ENCODE measurements at places on chromosomes 12 and 14.
A peak's percentile ranks its signal among the peaks of the same experiment; 100 is the strongest.

- DNase-seq, result no peak
Measured at GRCh38 chr14:99037777-99038430, 234.1 kb downstream of the BCL11B start.

DNA sequence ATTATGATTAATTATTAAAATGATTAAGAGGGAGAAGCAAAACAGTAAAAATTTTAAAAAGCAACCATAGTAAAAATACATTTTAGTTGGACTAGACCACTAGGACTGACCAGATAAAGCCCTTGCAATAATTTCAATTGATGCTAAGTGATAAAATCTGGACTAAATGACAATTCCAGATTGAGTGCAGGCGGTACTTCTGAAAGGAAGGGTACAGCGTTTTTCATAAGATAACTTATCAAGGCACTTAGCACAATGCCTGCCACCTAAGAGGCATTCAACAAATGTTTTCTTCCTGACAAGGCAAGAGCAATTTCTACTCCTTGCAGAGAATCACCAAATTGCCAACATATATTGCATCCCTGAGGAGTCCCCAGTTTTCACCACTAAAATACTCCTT is 37.7 kb upstream of the OAS1 start:
- DNase-seq, result no peak

GRCh38 chr14:92582706-92583452 is 69.3 kb downstream of the RIN3 start:
- no peak for DNase-seq

DNA sequence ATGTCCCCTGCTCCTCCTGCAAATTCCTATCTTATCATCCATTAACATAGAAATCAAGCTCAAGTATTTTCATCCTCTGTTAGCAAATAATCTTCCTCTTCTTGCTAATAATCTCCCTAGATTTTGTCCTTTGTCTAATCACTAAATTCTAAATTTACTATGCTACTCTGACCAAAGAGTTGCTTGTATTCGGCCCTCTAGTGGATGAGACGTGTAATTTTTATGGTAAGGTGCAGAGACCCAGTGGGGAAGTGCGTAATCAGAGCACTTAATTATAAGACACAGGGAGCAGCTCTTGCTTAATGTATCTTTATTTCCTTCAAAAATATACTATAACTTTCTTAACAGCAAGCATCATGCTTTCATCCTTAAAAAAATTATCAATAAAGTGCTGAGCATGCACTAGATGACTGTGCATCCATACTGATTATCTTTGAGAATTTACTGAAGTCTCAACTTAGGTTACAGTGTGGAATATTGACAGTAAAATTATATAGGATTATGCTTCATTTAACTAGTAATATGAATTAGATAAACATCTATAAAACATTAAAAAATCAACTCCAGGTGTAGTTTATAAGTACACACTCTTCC is 212.6 kb downstream of the SLC16A7 start:
- DNase-seq, result peak; percentile 14

DNA sequence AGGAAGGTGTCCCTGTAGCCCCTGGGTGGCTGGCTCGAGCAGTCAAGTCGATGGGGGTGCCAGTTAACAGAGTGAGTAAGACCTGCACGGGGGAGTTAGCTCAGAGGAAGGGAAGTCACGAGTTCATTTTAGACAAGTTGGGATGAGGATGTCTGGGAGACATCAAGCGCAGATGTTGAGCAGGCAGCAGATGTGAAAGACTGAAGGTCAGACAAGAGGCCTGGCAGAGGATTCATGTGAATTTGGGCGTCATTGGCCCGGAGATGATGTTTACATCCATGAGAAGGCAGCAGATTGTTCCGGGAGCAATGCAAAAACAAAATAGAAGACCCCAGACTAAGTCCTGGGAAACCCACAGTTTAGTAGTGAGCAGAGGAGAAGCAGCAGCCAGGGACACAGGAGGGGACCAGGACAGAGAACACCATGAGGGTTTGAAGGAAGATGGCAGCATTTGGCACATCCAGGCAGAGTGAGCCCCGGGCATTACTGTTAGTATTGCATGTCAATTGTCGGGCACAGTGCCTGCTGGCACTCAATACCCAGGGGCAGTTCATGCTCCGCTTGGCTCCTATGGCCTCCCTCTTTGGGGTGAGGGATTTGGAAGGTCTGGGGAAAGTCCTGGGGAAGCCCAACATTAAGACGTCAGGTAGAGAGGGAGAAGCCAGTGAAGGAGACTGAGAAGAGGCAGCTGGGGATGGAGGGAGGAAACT is 15.1 kb downstream of the LTBP2 start:
- peak; percentile 66 for DNase-seq

GRCh38 chr14:90303473-90303872 is 28.3 kb downstream of the NRDE2 start:
- no peak for DNase-seq

DNA sequence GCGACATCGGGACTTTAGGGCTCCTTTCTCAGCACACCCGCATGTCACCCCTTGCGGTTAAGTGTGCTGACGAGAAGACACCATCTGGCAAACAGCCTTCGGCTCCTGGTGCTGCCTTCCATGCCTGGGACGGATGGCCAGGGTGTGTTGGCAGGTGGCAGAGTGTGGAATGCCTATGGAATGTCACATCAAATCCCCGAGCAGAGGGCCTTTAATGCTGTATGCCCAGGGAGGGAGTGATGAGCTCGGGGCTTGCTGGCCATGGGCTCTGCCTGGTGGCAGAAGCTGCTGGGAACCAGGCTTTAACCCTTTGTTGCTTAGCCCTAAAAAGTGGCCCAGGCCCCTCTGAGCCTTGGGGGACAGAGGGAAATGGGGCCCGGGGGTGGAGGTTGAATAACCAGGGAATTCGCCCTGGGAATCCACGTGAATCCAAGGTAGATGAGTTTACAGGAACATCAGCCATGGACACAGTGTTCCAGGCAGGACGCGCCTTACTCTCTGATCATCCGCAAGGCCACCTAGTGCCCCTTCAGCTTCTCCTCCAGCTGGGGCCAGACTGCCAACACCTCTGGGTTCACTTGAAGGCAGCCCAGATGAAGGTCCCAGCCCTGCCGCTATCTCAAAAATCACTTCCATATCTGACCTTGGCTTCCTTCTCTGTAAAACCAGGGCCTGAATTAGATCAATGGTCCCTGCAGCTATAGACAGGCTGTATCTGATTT is 17.4 kb downstream of the FAM181A start:
- DNase-seq, result no peak

DNA sequence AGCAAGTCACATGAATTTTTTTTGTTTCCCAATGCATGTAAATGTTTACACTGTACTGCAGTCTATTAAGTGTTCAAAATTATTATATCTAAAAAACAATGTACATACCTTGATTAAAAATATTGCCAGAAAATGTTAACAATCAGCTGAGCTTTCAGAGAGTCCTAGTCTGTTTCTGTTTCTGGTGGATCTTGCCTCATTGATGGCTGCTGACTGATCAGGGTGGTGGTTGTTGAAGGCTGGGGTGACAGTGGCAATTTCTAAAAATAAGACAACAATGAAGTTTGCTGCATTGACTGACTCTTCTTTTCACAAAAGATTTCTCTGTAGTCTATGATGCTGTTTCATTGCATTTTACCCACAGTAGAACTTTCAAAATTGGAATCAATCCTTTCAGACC is 16.6 kb upstream of the KLRD1 start:
- DNase-seq, result no peak

DNA sequence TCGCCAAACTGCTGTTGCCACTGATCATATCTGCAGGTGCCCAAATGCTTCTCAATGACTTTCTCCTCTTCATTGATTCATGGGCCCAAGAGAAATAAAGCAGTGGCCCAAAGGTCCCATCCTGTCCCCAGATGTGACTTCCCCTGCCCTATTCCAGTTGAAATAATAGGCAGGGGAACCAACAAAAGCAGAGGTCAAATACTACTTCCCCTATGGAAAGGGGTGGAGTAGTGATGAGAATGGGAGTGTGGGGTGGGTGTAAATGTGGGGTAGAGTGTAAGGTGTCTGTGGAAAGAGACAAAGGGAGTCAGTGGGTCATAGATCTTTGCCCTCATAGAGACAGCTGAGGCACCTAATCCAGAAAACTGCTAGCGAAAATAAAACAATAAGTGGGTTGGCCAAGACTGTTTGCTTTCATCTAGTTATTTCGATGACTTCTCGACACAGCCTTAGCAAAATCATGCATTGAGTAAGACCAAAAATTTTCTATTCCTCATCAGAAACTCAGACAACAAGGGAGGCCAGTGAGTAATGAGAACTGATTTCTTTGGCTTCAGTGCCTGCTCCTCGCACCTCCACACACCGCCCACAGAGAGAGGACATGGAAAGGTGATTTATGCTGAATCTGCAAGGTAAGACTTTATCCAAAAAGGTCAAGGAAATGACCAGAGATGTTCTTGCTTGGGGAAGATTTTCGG is 10.9 kb upstream of the IL22 start:
- DNase-seq, result no peak

DNA sequence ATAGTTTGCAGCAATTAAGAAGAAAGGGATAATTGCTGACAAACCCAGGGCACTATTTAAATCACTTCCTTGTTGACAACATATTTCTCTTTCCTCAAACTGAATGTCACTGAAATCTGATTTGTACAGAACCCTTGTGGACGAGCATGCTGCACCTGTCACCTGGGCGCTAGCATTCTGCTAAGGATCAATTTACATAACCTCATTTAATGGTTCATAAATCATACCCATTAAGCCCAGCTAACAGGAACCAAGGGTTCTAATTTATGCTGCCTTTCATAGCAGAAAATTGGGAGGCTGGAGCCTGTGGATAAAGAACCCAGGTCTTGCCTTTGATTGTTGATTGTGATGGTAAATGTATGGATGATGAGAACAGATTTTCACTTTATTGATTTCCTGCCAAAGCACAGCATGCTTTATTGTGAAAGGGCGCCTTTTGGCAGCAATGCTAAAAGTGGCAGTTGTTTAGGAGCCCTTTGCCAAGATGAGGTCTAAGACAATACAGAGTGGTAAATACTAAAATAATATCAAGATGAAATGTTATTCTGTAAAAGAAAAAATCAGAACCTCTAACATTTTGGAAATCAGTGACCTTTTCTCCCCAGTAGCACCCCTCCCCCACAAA is 95.4 kb downstream of the NKX2-1 start:
- DNase-seq, result no peak

- peak; percentile 9 for DNase-seq
Measured at GRCh38 chr14:49303946-49304516, 282.1 kb downstream of the RPS29 start.

GRCh38 chr12:109446869-109447268 is 30.2 kb downstream of the KCTD10 start:
- DNase-seq, result no peak

DNA sequence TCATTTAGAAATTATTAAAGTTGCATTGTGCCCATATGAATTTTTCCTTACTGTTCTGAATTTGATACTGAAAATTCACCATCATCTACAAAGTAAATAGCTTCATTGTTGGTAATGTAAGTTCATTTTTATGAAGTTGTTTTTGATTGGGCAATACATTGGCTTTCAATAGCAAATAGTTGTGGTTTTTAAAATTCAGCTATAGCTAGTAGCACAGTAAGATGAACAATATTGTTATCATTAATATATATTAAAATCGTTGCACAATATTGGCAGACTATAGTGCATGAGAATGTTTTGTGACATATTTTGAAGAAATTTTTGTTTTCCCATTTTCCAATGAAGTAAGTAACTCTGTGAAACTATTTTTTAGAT is 575.0 kb downstream of the PRKD1 start:
- no peak for DNase-seq

- DNase-seq, result no peak
Measured at GRCh38 chr14:50550294-50550693, 9.7 kb upstream of the ATL1 start.

- no peak for DNase-seq
Measured at GRCh38 chr14:99262977-99263448, 9.0 kb downstream of the BCL11B start.

DNA sequence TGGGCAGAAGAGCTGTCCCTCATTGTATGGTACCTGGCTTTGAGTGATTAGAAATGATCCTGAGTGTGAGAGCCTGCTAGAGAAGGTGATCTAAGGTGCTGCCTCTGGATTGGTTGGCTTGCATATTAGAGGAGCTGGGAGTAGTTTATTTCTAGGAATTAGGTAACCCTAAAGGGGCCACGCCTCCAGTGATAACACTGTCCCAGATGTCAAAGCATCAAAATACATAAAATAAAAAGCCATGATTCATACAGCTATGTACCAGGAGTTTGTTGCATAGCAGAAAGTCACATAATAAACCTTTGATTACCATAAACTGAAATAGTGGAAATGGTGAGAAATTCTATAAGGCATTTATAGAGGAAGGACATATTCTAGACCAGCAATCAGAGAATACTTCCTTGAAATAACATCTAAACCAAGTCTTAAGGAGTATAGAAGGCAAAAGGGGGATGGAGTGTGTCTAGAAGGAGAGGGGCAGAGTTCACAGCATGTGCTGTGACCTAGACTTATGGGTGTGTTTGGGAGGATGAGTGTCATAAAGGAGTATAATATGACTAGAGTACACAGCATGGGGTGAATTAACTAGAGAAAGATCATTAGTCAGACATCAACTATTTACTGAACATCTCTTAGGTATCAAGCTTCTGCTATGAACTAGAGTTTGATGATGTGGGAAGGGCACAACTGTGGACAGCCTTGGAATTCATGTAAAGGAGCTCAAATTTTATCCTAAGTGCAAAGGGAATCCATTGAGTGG is 686.4 kb downstream of the GALC start:
- no peak for DNase-seq

GRCh38 chr14:77240336-77240915 is 30.6 kb downstream of the NGB start:
- DNase-seq, result no peak

DNA sequence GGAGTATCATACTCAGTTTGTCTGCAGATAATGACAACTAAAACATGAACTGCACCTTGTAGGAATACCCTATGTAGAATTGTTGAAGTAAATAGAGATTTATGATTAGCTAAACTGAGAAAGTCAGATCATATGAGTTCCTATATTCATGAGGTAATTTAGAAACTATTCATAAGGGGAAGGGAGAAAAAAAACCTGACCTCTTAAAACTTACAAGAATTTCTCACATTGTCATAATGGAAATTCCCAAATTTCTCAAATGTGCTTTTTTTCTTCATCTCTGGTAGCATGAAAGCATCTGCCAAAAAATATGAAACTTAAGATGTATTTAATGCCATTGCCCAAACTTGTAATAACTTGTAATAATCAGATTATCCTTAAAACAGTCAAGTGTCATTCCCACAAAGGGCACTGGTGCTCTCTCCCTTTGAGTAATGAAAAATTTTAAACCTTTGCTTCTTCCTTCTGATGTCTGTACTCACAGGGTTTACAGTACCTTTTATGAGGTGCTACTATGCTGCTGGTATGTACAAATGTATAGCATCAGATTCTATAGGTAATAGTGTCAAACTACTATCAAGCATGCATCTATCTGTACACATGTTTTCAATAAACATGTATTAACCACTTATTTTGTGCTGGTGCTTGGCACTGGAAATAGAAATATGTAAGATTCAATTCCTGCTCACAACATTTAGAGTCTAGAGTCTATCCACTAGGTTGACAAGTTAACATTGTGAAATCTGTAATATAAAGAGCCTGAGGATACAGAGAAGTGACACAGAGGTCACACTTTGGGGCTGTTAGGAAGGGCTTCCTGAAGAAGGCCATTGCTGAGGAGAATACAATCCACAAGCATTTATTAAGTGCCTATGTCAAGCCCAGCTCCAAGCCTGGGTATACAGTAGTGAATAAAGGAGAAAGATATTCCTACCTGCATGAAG is 17.4 kb upstream of the DRAM1 start:
- no peak for DNase-seq

Measured in hepatic stellate cell (primary cell).